Heart left ventricle (tissue), 16 donors: ENCODE measurements at places on chromosomes 2 and 18. TPM values are rescaled to one million over a fixed set of nuclear protein-coding genes. Genes with fewer than 3 reads are reported as not detected.

The CDH19 gene
- total RNA-seq: 51.7 TPM

The ASB18 gene
- 44.4 TPM for total RNA-seq

DNA sequence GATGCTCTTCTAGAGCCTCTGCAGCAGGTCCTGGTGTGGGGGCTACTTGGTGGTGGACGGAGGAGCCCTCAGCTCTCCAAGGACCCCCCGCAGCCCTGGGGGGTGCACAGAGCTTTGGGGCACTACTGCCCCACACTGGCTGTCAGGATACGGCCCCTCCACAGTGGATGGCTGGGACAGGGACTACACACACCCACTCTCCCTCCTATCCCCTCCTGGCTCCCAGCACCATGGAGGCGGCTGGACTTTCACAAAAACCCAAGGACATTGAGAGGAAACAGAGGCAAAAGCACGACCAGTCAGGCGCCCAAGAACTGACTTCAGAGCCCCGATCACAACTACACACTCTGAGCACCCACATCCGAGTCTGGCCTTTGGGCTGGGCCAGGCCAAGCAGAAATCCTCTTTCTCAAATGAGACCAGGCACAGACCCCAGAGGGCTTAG, 12.6 kb downstream of the GPR35 start:
- DNase-seq: no peak

DNA sequence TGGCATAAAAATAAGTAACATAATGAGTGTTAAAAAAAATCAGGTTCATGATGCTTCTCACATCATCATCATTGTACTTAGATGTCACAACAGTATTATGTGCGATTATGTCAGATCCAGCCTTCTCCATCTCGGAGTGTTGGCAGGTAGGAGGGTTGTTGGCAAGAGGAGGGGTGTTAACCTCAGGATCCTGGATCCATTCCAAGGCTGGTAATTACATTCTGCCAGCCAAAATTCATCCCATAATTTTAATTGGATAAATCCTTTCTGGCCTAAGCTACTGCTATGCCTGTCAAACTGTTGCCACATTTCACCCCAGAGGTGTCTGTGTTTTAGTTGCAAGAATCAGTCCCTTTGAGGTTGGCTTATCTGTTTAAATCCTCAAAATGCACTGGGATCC, 891 bp upstream of the FTCDNL1 start:
- no peak for DNase-seq

DNA sequence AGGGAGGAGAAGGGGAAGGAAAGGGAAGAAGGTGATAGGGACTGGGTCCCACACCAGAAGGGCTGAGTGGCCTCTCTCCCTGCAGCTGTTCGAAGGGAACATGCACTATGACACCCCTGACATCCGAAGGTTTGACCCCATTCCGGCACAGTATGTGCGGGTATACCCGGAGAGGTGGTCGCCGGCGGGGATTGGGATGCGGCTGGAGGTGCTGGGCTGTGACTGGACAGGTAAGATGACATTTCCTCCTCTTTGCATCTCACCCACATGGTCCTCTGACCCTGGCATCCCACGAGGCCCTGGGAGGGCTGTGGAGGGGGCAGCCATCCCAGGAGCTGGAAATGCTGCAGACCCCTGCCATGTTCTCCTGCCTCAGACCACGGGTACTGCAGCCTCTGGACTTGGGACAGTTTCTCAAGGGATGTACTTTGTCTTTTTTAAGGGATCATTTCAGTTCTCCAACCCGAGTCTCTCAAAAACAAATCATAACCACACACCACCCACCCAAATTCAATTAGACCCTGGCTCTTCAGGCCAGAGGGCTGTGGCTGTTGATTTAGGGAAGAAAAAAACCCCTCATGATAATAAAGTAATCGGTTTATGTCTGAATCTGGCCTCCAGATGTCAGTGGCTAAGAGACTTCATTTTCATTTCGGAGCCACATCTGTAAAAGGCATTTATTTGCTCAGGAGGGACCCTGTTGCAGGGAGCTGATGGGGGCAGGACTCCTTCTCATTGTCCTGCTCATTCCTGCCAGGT, 63.5 kb downstream of the NRP2 start:
- DNase-seq: no peak

DNA sequence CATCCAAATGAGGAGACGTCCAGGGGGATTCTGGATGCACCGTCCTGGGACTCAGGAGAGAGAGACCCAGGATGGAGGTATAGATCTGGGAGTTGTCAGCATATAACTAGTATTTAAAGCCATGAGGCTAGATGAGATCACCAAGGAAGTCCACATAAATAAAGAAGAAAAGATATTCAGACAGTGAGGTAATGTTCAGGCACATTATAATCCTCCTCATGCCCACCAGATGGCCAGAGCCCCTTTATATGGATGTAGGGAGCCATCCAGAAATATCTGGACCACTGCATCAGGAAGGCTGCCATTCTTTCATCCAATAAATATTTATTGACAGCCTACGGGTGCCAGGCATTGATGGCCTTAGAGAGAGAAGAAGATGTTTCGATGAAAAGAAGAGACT, 21.2 kb upstream of the NCKAP5 start:
- DNase-seq: no peak

The MSTN gene
- 0.18 TPM for total RNA-seq

GRCh38 chr18:36530676-36531405, 233.3 kb downstream of the FHOD3 start:
- no peak for DNase-seq

- no peak for DNase-seq
These were observed 49.2 kb downstream of the AAK1 start for GRCh38 chr2:69594341-69594740.

DNA sequence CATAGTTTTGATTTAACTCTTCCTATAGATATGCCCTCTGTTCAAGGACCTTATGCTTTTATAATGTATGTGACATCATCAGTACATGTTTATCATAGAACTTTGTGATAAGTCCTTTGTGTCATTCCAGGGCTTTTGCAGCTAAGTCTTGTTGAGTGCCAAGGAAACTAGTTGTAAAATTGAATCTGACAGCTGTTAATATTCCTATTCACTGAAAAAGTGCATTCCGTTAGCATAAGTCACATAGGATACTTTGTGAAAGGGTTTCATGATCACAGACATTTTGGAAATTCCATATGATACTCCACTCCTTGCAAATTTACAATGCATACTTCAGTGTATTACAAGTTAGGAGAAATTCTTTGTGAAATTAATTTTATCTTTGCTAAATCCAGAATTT, 503.4 kb downstream of the CCDC85A start:
- DNase-seq: no peak

- no peak for DNase-seq
These were observed 13.6 kb upstream of the RAB10 start for GRCh38 chr2:26020231-26020640.

- DNase-seq: no peak
These were observed 370.9 kb downstream of the PLCL1 start for GRCh38 chr2:198175271-198175670.

DNA sequence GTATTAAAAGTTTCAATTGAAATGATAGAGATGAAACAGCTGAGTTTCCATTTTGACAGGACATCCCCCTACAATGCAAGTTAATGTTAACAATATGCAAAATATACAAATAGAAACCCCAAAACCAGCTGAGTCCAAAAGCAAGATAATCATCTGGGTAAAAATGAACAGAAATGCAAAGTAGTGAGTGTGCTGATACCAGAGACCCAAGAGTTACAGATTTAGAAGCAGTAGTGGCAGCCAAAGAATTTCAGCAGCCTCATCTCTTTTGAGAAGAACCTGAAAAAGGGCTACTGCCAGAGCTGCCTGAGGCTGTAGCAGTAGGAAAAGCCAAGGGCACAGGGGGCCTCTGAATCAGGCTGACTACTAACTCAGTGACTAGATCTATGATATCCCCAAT, 82.6 kb downstream of the THADA start:
- DNase-seq: peak; percentile 22

DNA sequence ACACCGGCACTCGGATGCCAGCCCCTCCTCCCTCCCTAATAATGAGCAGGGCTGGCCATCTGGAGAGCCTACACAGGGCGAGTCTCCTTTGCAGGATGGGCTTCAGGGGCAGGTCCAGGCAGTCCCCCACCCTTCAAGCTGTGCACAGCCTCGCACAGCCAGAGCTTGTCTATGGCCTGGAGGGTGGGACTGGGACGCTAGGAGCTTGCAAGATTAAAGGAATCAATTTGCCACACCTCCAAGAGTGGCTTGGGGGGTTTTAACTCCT, 43.9 kb upstream of the OTOF start:
- no peak for DNase-seq

DNA sequence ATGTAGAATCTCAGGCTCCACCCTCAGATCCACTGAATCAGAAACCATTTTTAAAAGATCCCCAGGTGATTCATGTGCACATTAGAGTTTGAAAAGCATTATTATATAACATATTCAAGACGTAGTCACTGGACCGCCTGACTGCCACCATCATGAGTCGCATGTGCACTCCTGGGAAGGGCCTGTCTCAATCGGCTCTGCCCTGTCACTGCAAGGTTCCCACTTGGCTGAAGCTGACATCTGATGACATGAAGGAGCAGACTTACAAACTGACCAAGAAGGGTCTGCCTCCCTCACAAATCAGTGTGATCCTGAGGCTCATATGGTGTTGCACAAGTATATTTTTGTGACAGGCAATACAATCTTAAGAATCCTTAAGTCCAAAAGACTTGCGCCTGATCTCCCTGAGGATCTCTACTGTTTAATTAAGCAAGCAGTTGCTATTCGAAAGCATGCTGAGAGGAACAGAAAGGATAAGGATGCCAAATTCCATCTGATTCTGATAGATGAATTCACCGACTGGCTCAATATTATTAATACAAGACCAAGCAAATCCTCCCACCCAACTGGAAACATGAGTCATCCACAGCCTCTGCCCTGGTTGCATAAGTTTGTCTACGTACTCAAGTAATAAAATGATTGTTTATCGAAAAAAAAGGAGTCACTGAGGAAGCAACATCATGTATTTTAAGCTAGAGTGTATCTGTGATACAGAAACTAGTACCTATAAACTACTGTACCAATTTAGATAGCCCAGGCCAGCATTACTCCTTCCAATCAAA, 26.2 kb downstream of the ATAD2B start:
- no peak for DNase-seq

The KYNU gene
- 0.38 TPM for total RNA-seq

GRCh38 chr18:78935406-78935805, 44.2 kb upstream of the SALL3 start:
- DNase-seq: no peak

DNA sequence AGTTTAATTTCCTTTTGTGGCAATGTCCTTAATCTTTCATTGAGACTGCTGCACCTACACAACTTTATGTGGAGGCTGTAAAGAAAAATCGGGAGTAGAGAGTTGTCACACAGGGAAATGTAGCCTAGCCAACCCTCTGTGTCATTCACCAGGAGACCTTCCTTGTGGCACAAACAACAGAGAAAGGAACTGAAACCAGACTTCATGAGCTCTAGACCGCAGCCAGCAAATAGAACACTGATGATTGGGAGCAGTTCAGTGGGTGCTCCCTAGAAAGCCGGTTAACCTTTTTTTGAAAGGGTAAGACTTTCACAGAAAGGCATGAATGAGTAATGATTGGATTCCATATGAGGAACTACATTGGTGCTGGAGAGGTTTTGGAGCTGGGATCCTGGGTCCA, 1752.4 kb upstream of the CELF4 start:
- no peak for DNase-seq

DNA sequence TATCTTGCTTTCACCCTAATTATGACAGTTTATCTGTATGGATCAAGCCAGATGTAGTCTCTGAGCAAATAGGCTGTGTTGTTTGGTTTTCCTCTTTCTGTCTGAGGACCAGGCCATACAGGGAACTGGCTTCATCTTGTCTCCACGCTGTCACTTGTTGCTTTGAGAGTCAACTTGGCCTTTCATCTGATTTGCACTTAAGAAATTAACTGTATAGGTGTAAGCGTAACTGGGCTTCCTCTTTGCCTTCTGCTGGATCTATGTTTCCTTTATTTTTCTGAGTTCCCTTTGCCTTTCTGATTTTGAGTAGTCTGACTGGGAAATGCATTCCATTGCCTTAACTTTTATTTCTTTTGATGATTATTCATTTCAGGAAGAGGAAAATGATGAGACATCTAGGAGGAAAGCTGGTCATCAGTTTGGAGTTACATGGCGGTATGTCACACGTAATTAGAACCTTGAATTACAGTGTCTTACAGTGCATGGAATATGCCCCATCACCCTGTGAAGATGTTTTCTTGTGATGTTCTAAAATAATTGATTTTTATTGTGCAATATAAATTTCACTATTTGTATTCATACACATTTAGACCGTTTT, 17.4 kb downstream of the PTCD3 start:
- no peak for DNase-seq

DNA sequence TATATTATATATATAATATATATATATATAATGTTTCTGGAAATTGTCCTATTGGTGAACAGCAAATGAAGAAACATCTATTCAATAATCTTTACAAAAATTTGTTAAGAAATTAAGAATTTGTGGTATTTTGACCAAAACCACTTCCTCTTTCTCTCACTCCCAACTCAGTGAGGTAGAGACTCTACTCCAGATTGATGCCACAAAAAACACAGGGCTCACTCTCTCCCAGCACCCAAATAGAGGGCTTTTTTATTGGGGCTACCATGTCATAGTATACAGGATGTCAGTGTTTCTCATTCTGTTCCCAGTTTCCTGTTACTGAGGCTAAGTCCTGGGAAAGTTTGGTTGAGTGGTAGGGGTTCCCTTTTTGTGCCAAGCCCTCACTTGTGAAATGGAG, 1155.4 kb downstream of the BCL11A start:
- no peak for DNase-seq

DNA sequence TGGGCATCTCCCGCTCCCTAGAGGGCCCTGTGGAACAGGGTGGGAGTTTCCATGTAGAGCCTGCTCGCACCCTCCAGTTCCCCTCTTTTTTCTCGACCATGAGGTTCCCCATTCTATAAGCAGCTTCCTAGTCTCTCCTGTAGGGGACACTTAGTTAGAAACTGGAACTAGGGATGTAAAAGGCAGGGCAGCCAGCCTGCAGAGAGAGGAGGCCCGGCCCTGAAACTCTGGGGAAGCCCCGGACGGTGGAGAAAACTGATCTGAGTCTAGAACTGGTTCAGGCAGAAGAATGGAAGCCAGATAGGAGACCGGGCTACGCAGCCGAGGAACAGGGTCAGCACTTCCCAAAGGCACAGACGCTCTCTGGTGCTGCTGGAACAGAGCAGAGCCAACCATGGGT, 51.6 kb upstream of the ATG16L1 start:
- DNase-seq: no peak

DNA sequence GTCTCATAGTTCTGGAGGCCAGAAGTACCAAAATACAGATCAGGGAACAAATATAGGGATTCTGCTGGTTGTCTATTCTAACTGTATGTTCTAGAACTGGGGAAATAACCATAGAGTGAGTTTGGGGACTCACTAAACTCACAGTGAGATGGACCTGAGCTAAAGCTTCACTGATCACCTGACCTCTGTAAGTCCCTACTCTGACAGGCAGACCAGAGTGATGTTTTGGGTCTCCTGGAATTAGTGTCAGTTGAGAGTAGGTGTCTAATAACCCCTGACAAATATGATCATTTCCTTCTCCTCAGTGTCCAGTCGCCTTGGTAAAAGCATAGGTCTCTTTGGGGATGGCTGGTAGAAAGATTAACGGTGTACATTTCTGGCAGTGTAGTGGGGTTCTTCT, 14.2 kb downstream of the PIKFYVE start:
- no peak for DNase-seq
